Lower lobe of right lung (tissue), 2 donors: ENCODE measurements at places on chromosomes 5 and 9. TPM values are rescaled to one million over a fixed set of nuclear protein-coding genes. Genes with fewer than 3 reads are reported as not detected.

The SPEF2 gene
- total RNA-seq, result 17.6 TPM

- H3K27me3 ChIP-seq, result no peaks in the 10 kb centered on the region
- H3K4me3 ChIP-seq, result no peak overlapping the region
- H3K27ac ChIP-seq, result no peak overlapping the region
- no peaks in the 10 kb centered on the region for H3K4me1 ChIP-seq
- DNase-seq, result no peak
- H3K36me3 ChIP-seq, result no peaks in the 10 kb centered on the region
Observed at GRCh38 chr9:95815961-95816360, 59.5 kb upstream of the ERCC6L2 start.

The TRIP13 gene
- 1.0 TPM for total RNA-seq

The PCDHB14 gene
- 2.1 TPM for total RNA-seq

The SLC34A3 gene
- not detected for total RNA-seq
